ENCODE measurements at places on chromosomes 1 and 21. TPM values are rescaled to one million over a fixed set of nuclear protein-coding genes. Genes with fewer than 3 reads are reported as not detected.

- DNase-seq: peak; percentile 88
Observed at GRCh38 chr1:27031235-27032118, 18.8 kb upstream of the TENT5B start.

Gene LCE3D
- total RNA-seq: not detected

Gene HSD3B2
- total RNA-seq: not detected

GRCh38 chr1:162703708-162704107, 71.4 kb downstream of the DDR2 start:
- DNase-seq: no peak

DNA sequence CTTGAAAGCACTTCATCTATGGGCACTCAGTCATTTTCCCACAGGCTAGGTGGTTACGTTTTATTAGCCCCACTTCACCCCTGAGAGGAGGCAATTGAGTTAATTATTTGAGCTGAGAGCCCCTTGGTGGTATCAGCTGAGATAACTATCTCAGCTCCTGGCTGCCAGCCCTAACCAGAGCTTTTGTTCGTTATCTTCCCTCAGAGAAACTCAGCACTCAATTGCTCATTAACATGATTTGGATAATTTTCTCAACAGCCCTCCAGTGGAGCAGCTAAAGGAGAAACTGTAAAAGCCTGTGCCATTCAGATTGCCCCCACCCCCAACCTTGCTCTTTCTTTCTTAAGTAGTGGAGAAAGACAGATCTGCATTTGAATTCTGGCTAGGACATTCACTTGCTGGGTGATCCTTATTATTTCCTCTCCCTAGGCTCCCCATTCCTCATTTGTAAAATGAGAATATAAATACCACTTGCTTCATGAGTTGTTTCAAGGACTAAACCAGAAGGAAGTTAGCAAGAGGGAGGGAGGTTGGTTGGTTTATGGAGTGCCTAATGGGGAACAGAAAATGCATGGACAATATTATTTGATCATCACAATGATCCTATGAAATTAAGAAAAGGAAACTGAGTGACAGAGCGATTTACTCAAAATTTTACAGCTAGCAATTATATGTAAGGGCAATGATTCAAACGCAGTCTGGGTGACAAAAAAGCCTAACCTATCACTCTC, 218.7 kb upstream of the FGGY start:
- no peak for DNase-seq

- DNase-seq: no peak
Observed at GRCh38 chr1:65044411-65044810, 78.1 kb upstream of the JAK1 start.

GRCh38 chr21:45557616-45558043, 15.4 kb upstream of the SLC19A1 start:
- DNase-seq: peak; percentile 48

Gene ANKRD34A
- total RNA-seq: 0.62 TPM

DNA sequence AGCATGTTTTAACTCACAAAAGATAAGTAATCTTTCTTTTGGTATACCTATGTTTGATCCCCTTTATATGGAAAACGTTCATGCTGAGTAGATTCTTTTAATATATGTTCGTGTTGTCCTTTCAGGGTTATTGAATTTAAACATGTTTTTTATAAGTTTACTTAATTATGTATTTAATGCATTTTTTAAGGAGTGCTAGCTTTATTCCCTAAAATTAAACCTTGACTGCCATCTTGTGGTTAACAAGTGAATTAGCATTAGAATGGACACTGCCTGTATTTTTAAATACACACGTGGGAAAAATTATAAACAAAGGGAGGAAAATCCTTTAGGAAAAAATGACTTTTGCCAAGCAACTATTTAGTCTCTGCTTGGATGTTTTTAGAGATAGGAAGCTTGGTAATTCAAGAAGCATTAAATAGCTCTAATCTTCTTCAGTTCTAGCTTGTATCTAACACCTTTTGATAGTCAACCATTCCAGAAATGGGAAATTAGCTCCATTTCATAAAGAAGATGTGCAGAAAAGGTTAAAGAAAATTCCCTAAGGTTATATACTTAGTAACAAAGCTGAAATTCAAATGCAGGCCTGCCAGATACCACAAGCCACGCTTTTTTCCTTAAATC, 43.0 kb downstream of the UBE2U start:
- no peak for DNase-seq

Gene SGIP1
- 3.5 TPM for total RNA-seq

Gene CELA3A
- total RNA-seq: not detected

DNA sequence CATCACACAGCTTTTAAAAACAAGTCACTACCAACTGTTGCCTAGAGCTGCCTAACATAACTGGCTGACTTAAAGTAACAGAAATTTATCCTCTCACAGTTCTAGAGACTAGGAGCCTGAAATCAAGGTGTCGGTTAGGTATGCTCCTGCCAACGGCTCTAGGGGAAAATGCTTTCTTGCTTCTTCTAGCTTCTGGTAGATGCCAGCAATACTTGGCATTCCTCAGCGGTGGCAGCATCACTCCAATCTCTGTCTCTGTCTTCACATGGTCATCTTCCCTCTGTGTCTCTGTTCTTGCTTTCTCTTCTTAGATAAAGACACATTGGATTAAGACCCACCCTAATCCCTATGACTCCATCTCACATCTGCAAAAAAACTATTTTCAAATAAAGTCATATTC, 51.5 kb downstream of the DMRTA2 start:
- no peak for DNase-seq

GRCh38 chr1:115761601-115762302, 6.8 kb downstream of the CASQ2 start:
- no peak for DNase-seq

Gene PIK3C2B
- total RNA-seq: 22.7 TPM

Gene KIF17
- total RNA-seq: 6.0 TPM

DNA sequence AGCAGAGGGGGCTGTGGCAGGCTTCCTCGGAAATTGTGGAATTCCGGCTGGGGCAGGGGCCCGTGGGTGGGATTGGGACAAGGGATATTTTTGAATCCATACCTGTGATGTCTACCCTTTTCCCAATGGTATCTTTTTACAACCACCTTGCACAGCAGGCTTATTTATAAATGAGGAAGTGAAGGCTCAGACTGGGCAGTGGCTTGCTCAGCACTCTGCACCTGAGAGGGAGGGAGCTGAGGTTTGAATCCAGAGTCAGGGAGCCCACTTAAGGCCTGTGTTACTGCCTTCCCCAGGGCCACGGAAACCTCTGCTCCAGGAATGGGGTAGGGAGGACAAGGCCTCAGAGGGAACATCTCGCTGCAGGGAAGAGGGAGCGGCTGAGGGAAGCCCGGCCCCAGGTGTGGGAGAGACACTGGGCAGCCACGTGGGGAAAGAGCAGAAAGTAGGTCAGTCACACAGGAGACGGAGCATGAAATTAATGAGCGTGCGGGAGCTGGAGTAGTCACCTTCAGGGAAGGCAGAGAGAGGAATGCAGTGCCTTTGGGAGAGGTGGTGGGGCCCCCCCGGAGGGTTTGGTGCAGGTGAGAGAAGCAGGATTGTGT, 35.4 kb upstream of the SCMH1 start:
- no peak for DNase-seq

DNA sequence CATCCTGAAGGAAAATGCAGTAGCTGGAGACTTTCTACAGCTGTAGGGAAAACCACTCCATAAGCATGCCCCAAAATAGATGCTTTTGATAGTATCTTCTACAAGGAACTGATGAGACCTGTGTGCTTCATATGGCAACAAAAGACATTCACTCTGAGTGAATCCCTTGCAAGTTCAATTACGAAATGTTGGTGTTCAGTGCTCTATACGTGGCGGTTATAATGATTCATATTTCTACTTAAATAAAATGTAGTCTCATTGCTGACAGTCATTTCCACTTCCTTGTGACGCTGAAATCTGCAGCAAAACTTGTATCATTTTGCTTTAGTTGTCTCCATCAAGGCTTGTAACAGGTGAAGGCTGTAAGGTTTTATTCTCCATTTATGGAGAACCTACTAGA, 20.6 kb downstream of the TOR1AIP2 start:
- no peak for DNase-seq

Gene FAM131C
- 5.9 TPM for total RNA-seq

Measured in Right ventricle myocardium inferior (tissue), 1 donor.